ENCODE measurements at places on chromosomes 5 and 9.

DNA sequence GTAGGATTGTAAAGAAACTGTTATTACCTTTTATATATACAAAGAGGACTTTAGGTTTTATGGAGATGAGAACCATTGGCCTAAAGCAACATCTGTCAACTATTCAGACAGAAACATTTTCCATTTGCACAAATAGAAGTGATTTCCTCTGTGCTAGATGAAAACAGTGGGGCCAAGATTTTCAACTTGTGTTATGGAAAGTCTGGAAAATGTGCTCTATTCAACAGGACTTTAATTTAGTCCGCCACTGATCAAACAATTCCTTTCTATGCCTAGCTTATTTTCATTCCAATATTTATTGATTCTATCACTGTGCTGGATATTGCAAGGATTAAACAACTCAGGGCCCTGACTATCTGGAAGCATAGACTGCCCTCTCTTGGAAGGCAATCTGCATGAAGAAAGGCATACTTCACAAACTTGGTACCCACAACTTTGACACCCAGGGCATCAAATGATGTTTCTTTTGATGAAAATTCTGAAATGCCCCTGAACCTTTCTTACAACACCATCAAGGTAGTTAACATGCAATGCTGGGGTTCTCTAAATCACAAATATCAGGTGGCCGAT, 126.6 kb upstream of the HMHB1 start:
- no peak for DNase-seq

GRCh38 chr5:146533260-146533857, 17.4 kb upstream of the GPR151 start:
- peak; percentile 73 for DNase-seq

DNA sequence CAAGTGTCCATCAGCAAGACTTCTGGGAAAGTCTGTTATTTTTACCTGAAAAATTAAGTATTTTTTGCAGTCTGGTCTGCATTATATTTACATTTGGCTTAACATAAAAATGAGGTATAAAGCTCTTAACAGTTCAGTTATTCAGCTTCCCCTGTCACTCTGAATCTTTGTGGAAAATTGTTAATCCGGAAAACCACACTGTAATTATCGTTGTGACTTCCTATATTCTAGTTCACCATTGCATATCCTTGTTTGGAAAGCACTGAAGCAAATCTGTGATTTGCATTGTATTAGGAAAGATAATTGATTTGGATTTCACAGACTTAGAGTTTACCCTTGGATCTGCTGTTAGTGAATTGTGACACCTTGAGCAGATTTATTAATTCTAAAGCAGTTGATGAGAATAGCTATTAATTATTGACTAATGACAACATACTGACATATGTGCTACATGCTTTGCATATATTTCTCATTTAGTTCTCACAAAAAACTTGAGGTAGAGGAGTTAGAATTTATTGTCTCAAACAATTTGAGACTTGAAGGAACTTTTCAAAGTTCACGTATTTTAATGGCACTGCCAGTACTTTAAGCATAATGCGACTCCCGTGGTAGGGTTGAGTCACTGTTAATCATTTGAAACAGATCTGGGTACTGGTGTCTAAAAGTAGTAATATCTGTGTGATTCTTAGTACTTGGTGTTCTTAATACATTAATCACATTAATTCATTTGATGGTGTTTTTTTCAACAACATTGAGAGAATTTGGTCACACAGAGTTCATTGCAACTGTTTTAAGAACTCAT, 71.8 kb upstream of the LRRC70 start:
- DNase-seq: no peak

DNA sequence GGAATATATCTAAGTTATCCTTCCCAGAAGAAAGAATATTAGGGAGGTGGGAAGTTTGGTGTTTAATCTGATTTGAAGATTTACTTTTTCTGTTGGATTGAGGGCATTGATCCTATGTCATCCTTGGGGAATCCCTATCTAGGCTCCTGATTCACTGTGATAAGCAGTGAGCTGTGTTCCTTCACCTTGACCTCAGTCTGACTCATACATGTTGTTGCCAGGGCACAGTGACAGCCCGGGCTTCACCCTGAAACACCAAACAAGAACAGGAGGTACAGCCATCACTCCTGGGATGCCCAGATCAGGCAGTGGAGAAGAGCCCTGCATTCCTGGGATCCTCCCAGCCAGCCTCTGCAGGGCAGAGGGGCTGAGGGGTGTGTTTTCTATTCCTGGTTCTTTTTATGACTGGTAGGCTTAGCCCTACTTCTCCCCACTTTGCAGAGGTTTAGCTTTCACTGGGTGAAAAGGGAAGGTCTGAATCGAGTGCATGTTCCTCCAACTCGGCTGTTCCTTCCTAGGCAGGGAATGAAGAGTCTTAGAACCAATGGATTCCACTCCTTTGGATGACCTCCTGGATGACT, 3.1 kb upstream of the FAM53C start:
- DNase-seq: no peak

GRCh38 chr9:68995776-68996175, 18.1 kb downstream of the PRKACG start:
- no peak for DNase-seq
